ENCODE measurements at places on chromosomes 6 and 20. TPM values are rescaled to one million over a fixed set of nuclear protein-coding genes. Genes with fewer than 3 reads are reported as not detected.

The CENPQ gene
- 5.2 TPM for total RNA-seq

The ANGPT4 gene
- not detected for total RNA-seq

The RHAG gene
- not detected for total RNA-seq

The SPEF1 gene
- 0.76 TPM for total RNA-seq

The ZNF334 gene
- total RNA-seq = 1.1 TPM

The CDK5RAP1 gene
- total RNA-seq = 16.0 TPM

Data from mesangial cell (primary cell).